ENCODE measurements at places on chromosomes 6 and 20.

- DNase-seq = no peak
Measured at GRCh38 chr6:7115543-7116231, 7.9 kb downstream of the RREB1 start.

- DNase-seq = no peak
Measured at GRCh38 chr6:28922004-28922820, 1.6 kb downstream of the TRIM27 start.

DNA sequence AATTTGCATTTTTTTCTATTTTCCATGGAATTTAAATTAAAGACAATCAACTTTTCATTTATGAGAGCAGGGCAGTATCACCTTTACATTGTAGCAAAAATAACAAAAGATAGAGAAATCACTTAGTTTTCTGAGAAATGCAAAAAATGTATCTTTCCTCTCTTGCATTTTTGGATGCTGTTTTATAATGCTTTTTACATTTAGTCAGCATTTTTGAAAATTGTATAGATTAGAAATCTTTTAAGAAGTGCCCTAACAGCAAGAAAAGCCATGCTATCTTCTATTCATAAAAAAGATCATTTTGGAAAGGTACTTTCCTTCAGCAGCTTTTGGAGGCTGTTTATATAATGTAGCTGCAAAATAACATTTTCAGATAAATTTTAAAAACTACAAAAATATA lies 421.8 kb downstream of the EYS start:
- DNase-seq = no peak

DNA sequence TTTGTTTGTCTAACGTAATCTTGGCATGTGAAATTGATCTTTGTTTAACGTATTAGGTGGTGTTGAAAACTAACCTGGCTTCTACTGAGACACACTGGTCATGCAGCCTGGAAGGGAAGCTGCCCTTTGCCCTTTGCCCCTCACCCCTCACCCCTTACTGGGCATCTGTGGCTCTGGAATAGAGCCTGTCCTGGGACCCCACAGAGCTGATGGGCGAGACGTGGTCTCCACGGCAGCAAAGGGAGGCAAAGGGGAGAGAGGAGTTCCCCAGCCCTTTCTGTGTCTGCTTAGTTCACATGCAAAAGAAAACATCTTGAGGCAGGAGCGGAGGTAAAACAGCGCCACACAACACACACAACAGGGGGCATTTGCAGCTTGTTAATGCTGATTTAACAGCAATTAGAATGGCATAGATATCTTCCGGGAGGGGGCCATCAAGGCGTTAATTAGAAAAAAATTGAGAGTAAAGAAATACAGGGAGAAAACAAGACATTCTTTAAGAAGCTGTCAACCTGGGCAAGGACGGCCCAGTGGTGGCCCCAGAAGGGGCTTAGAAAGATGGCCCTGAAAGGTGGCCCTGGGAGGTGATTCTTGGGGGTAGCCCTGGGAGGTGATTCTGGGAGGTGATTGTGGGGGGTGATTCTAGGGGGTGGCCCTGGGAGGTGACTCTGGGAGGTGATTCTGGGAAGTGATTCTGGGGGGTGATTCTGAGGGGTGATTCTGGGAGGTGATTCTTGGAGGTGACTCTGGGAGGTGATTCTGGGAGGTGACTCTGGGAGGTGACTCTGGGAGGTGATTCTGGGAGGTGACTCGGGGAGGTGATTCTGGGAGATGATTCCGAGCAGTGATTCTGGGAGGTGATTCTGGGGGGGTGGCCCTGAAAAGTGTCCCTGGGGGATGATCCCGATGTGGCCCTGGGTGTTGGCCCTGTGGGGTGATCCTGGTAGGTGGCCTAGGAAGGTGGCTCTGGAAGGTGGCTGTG lies 44.5 kb upstream of the DACT2 start:
- DNase-seq = no peak

DNA sequence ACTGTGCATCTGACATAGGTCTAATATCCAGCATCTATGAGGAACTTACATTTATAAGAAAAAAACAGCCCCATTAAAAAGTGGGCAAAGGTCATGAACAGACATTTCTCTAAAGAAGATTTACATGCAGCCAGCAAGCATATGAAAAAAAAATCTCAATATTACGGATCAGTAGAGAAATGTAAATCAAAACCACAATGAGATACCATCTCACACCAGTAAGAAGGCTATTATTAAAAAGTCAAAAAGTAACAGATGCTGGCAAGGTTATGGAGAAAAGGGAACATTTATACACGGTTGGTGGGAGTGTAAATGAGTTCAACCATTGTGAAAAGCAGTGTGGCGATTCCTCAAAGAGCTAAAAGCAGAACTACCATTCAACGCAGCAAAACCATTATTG lies 13.1 kb downstream of the METTL24 start:
- DNase-seq = no peak

DNA sequence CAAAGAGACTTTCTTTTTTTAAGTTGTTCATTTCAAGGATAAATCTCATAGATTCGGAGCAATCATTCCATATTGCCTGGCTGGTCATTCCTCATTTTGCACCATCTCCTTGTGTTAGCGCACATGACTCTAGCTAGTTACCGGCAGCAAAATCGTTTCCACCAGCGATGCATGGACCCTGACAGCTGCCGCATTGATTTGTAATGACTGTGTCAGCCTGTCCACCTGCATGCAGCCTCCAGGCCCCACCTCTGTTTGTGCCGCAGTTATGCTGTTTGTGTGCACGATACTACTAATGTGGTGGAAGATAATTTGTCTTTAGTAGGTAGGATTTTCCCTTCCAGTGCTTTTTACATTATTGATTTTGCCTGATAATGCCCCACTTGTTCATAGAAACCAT lies 164.0 kb downstream of the TBC1D7 start:
- no peak for DNase-seq

DNA sequence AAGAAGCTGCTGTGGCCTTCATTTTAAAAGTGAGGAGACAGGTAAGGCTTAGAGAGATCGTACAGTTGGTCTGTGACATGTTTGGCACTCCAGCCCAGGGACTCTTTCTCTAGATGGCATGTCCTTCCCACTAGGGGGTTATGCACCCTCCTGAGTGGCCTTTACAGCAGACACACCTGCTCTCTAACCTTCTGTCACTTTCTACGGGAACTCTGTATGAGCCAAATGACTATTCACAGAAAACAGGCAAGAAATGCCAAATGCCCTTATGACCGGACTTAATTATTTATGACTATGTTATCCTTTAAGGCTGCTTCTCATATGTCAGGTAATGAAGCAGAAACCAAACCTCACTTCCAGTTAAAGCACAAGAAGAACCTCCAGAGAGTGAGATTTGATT lies 91.2 kb downstream of the MAP3K5 start:
- no peak for DNase-seq

- no peak for DNase-seq
Measured at GRCh38 chr6:154218301-154218700, 138.3 kb downstream of the IPCEF1 start.

- no peak for DNase-seq
Measured at GRCh38 chr6:75493400-75494064, at the start of gene FILIP1. Gene FILIP1, minus strand, starts transcription at chr6:75493800. Its CDS starts 78,828 bp downstream, at chr6:75414972.

DNA sequence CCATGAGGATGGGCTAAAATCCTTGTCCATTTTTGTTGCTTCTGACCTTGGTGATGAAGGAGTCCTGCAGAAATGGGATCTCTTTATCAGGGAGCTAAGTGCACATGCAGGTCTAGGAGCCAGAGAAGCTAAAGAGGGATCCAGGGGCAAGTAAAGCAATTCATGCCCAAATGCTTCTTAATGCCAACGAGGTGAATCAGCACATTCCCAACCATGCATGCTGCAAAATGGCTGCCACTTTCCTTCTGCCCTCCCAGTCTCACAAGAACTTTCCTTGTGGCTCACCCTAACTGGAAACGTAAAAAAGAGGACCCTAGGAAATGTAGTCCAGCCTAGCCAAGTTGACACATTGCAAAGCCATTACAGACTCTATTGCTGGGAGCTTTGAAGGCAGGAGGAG lies 298.4 kb downstream of the MAFB start:
- no peak for DNase-seq

DNA sequence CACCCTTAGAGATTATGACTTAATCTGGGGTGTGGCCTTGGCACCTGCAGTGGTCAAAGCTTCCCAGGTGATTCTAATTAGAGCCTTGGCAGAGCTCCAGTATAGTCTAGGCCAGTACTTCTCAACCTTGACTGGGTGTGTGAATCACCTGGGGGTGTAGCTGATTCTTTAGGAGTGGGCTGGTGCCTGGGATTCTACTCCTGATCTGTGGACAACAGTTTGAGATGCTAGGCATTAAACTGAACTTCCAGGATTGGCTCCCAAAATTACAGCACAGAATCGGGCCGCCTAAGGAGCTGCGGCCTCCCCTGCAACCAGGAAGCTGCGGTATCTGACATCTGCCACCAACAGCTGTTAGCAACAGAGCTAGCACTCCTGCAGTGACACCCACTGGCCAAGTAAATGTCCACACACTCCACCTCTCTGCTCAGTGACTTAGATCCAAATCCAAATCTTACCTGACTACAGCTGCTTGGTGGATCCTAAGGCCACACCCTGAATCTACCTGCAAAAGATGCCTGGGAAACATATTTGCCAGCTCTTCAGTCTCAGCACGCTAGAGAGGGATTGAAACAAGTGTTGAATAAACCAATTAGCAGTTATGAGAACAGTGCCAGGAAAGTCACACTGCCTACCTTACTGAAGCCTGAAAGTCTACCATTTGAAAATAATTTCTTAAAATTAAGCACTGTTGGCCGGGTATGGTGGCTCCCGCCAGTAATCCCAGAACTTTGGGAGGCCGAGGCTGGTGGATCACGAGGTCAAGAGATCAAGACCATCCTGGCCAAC lies 126.7 kb downstream of the UNC5CL start:
- peak; percentile 43 for DNase-seq

- no peak for DNase-seq
Measured at GRCh38 chr20:33137195-33137594, 30.8 kb upstream of the BPIFA2 start.

GRCh38 chr6:25193460-25194171 lies 85.6 kb upstream of the CARMIL1 start:
- DNase-seq = no peak

- no peak for DNase-seq
Measured at GRCh38 chr20:49831022-49831769, 18.6 kb downstream of the SLC9A8 start.

DNA sequence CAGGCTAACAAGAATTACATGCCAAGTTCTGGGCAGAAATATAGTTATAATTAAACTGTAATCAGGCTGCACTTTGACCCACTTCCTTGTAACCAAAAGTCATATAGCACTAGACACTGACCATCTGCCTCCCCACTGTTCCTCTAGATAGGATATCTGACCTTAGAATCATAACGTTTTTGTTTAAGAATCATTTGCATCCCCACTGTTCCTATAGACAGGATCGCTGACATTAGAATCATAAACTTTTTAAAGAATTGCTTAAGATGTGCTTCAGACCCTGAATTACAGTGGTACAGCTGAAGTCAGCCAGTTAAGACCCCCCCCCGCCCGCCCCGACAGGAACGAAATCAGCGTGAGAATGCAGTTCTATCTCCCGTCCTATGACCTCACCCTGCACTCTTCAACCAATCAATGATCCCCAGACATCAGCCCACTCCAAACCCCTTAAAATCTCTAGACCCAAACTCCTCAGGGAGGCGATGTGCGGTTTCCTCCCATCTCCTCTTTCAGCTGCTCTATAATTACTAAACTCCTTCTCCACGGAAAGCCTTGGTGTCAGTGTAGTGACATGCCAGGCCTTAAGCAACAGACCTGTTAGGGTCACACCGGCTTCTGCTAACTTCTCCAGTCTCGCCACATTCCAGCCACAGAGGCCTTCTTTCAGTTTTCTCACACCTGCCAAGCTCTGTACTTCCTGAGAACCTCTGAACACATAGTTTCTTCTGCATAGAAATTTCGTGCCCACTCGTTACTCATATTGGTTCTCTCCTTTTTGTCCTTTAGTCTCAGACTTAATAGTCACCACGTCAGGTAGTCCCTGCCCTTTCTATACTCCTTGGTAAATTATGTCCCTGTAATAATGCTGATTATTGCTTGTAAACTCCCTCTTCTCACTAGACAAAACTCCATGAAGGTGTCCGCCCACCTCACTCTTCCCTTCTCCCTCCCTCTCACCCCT lies 93.5 kb downstream of the DTNBP1 start:
- DNase-seq = peak; percentile 73

GRCh38 chr20:47985092-47985850 lies 200.0 kb upstream of the SULF2 start:
- DNase-seq = no peak

DNA sequence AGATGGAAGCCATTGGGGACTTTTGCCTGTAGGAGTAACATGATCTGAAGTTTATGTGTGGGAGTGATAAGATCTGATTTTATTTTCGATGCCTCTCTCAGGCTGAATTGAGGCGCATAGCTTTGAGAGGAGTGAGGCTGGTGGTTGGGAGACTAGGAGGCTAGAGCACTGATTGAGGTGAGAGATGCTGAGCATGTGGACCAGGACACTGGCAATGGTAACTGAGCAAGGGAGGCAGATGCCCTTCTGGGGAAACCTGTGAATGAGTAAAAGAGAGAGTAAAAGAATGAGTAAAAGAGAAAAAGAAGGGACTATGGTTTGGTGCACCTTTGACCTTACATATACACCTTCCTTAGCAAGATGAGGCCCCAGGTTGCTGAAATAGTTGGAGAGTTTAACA lies 3.0 kb downstream of the RRP36 start:
- no peak for DNase-seq

DNA sequence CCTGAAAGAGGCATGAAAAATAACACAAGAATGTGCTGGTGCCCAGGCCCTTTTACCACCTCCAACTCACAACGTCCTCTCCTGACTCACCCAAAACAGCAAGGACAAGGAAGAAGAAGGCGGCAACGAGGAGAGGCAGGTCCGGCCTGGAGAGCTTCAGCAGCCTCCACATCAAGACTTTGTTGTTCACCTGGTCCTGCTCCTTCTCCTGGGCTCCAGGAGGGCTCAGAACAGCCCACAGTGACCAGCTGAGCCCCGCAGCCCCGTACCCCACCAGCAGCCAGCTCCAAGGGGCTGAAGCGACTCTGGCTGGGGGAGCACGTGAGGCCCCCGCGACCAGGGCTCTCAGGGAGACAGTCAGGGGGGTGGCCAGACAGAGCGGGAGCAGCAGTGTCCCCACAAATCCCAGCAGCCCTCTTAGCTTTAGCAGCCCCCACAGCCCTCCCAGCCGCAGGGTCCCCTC lies 857 bp downstream of the TAP2 start:
- DNase-seq = no peak

GRCh38 chr6:21692721-21693120 lies 99.2 kb downstream of the SOX4 start:
- no peak for DNase-seq

Measured in CMK (cell line).